ENCODE measurements at places on chromosomes 3 and 15. TPM values are rescaled to one million over a fixed set of nuclear protein-coding genes. Genes with fewer than 3 reads are reported as not detected.

The TIMP4 gene
- polyA plus RNA-seq: not detected

The CLRN1 gene
- not detected for polyA plus RNA-seq

The DGKG gene
- 3.8 TPM for polyA plus RNA-seq

The FAM81A gene
- not detected for polyA plus RNA-seq

The GMPS gene
- polyA plus RNA-seq: 19.7 TPM

The ANKRD63 gene
- polyA plus RNA-seq: not detected

The MED12L gene
- 0.05 TPM for polyA plus RNA-seq

The P2RY13 gene
- polyA plus RNA-seq: not detected

The ARHGEF26 gene
- 0.65 TPM for polyA plus RNA-seq

The MYH15 gene
- 0.01 TPM for polyA plus RNA-seq

The PSTPIP1 gene
- polyA plus RNA-seq: 4.4 TPM

The VWA5B2 gene
- 0.03 TPM for polyA plus RNA-seq

The SRGAP3 gene
- polyA plus RNA-seq: 1.4 TPM

The FLNB gene
- polyA plus RNA-seq: 106 TPM

The ZFAND6 gene
- 107 TPM for polyA plus RNA-seq

The GREM1 gene
- polyA plus RNA-seq: 0.08 TPM

The TRPM1 gene
- not detected for polyA plus RNA-seq

The GPR15 gene
- polyA plus RNA-seq: not detected

The SLC24A5 gene
- not detected for polyA plus RNA-seq
